ENCODE measurements at places on chromosomes 6 and 20.

GRCh38 chr6:170135821-170136471, 154.9 kb downstream of the DLL1 start:
- no peak for ATAC-seq

- ATAC-seq = no peak
Observed at GRCh38 chr20:61577065-61577464, 325.0 kb downstream of the CDH4 start.

DNA sequence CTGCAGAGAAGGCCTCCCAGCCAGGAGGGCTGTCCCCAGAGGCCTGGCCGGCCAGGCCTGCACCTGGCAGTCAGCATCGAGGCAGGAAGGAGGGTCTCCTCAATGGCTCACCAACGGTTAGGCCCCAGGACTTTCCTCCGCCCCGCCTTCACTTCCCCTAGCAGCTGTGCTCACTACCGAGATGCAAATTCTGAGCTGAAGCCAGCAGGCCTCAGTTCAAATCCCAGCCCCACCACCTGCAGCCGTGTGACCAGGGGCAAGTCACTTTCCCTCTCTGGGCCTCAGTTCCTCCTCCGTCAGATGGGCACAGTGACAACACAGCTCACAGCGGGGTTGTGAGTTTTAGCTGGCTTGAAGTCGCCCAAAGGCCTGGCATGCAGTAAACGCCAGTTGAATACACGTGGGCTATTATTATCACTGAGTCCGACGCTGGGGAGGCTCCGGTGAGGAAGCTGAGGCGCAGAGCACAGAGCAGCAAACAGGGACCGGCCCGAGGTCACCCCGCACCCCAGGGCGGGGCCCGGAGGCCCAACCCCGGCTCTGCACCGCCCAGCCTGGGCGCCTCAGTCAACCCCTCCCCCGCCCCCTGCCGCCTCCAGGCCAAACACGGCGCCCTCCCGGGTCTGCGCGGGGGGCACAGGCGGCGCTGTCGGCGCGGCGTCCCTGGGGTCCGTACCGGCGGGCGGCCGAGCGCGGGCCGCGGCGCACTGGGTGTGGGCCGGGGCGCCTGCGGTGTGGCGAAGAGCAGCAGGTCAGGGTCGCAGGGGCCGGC, 671 bp downstream of the E2F1 start:
- peak; percentile 41 for ATAC-seq

- no peak for ATAC-seq
Observed at GRCh38 chr6:16007146-16007545, 121.7 kb upstream of the MYLIP start.

DNA sequence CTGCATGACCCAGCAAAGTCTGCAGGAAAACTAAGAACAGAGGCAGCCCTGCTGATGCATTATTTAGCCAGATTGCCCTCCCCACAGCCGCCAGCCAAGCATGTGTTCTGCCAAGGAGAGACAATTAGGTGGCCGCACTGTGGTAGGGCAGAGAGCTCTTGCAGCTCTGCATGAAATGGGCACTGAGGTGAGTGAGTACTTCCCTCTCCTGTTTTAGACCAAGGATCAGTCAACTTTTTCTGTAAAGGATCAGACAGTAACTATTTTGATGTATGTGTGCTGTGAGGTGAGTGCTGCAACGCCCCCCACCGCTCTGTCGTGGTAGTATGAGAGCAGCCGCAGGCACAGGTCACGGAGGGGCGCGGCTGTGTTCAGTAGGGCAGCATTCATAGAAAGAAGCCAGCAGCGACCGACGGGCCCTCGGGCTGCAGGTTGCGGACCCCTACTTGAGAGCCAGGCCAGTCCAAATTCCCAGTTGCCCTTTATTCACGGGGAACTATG, 23.8 kb upstream of the FAM50B start:
- ATAC-seq = no peak

DNA sequence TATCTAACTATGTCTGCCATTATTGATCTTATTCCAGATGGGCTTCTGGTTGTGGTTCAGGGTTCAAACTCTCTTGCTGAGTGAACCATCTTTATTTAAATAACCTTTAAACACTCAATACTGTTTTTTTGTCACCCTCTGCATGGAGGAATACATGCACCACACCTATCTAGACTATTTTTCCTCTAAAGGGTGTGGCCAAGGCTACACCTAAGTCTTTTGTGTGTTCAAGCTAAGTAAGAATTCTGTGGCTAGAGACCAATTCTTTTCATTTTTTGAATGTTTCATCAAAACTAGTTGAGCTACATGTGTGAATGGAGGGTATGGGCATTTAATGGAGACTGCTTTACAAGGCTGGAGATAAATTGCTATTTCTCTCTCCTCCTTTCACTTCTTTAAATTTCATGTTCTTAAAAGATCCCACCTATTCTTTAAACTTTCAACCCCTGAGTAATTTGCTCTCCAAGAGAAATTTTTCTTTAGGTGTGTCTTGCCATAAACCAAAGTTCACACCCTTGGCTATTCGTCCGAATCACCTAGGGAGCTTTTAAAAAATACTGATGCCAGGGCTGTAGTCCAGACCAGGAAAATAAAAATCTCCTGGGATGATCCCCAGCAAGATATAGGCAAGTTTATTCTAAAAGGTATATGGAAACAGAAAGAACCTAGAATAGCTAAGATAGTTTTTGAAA, 24.8 kb upstream of the MBOAT1 start:
- ATAC-seq = no peak

DNA sequence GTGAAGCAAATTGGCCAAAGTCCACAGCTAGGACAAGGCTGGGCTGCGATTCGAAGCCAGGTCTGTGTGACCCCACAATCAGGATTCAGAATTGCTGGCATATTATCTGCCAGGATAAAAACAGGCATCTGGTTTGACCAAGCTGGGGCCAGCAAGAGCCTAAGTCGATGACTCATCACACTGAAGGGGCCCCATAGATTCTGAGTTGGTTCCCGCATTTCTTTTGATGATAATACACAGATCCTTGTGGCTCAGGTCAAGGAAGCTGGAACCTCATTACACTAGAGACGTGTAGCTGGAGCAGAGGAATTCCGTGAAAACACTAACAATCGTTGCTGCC, 6.5 kb downstream of the KCNB1 start:
- no peak for ATAC-seq
